ENCODE measurements at places on chromosomes 12 and 14.

- DNase-seq: no peak
These were observed 22.4 kb downstream of the SLC7A8 start for GRCh38 chr14:23160924-23161522.

- no peak for DNase-seq
These were observed 136.3 kb upstream of the PZP start for GRCh38 chr12:9344541-9344940.

GRCh38 chr12:13435235-13435933 is 238.9 kb downstream of the EMP1 start:
- DNase-seq: no peak

- no peak for DNase-seq
These were observed at the start of gene PLEKHG7 for GRCh38 chr12:92702754-92703679. TSS of gene PLEKHG7 (plus strand) at chr12:92702989. CDS start at chr12:92706632, 3,643 bp downstream.

DNA sequence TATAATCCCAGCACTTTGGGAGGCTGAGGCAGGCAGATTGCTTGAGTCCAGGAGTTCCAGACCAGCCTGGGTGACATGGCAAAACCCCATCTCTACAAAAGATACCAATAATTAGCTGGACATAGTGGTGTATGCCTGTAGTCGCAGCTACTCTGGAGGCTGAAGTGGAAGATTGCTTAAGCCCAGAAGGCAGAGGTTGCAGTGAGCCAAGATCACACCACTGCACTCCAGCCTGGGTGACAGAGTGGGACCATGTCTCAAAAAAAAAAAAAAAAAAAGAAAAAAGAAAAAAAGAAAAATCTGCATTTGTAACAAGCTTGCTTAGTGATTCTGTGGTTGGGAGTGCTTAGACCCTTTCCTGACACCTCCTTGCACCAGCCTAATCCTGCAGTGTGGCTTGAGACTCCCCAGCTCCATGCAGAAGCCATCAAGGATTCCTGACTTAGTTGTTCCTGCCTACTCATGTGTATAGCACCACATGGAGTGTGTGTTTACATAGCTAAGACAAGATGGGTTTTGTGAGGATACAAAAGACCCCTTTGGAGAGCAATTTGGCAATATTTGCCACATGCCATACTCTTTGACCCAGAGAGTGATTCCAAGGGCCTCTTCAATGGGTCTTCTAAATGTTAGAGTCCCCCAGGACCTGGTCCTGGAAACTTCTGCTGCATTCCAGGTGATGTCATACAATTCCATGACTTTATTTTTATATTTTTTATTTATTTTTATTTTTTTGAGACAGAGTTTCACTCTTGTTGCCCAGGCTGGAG is 5.1 kb upstream of the TMED10 start:
- DNase-seq: no peak

DNA sequence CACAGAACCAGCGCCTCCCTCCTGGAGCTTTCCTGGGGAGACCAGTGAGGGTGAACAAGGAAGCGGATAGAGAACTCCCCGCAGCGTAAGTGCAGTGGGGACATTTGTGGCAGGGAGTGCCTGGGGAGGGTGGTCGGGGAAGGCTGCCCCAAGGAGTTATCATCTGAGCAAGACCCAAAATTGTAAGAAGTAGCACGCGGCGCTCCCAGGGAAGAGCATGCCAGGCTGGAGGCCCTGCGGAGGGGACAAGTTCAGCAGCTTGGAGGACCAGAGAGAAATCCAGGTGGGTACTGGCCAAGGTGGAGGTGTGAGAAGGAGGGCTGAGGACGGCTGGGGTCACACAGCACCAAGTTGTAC is 46.2 kb upstream of the RIMBP2 start:
- no peak for DNase-seq

GRCh38 chr14:30214014-30214413 is 286.4 kb upstream of the PRKD1 start:
- no peak for DNase-seq

- no peak for DNase-seq
These were observed 10.6 kb downstream of the TMED10 start for GRCh38 chr14:75165586-75166391.

- DNase-seq: no peak
These were observed 154.5 kb upstream of the FOXN3 start for GRCh38 chr14:89571491-89571890.

GRCh38 chr12:22083167-22083566 is 37.1 kb downstream of the CMAS start:
- DNase-seq: no peak

GRCh38 chr14:86333493-86333892 is 803.5 kb downstream of the FLRT2 start:
- no peak for DNase-seq

- no peak for DNase-seq
These were observed 52.5 kb upstream of the PPP2R5C start for GRCh38 chr14:101708853-101709532.

DNA sequence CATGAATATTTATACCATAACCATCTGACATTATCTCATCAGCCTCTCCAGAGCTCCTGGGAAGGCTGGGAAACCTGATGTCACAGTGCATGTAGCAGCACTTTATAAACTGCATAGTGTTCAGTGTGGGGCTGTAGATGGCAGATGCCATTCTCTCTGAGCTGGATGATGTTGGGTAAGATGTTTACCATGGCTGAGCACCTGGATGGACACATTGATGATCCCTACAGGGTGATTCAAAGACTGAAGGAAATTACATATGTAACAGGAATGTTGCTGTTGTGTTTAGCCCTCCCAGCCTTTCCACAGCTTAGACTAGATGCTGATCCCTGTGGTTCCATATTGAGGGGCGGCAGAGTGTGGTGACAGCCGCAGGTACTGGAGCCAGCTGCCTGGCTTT is 37.4 kb downstream of the IFT43 start:
- no peak for DNase-seq

DNA sequence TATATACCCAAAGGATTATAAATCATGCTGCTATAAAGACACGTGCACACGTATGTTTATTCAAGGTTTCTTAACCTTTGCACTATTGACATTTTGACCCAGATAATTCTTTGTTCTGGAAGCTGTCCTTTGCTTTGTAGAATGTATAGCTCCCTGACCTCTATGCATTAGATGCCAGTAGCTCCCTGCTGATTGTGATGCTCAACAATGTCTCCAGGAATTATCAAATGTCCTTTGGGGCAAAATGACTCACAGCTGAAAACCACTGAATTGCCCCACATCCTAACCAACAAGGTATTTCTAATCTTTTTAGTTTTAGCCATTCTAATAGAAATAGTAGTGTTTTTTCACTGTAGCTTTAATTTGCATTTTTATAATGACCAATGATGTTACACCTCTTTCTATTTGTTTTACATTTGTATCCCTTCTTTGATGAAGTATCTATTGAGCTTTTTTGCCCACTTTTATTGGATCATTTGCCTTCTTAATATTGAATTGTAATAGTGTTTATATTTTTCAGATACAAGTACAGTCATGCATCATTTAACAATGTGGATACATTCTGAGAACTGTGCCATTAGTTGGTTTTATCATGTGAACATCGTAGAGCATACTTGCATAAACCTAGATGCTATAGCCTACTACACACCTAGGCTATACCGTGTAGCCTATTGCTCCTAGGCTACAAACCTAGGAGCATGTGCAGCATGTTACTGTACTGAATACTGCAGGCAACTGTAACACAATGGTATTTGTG is 10.4 kb upstream of the NOPCHAP1 start:
- no peak for DNase-seq

GRCh38 chr12:49279706-49280159 is 14.9 kb downstream of the TUBA1C start:
- no peak for DNase-seq

DNA sequence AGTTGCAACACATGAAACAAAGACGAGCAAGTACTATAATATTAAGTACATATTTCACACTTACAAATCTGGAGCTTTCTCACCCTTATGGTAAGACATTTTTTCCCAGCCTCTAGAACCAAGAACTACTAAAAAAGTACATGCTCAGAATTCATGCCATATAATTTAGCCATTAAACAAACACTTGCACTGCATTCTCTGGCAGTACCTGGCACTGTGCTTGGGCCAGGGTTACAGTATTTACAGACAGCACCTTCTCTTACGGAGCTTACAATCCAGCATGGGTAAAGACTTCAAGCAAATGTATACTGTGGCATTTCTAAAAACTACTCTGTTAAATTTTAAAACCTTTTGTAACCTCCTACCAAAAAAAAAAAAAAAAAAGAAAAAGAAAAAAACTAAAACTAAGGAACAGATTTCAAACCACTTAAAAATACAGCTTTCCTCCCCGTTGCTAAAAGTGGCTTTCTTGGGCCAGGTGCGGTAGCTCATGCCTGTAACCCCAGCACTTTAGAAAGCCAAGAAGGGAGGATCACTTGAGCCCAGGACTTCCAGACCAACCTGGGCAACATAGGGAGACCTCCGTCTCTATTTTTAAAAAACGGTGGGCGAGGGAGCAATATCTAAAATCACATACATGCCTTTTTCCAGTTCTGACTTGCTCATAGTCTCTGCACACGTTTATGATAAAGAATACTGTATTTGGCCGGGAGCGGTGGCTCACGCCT is 956 bp downstream of the GNPTAB start:
- no peak for DNase-seq

- DNase-seq: no peak
These were observed 5.1 kb downstream of the ACSS3 start for GRCh38 chr12:81083018-81083417.

GRCh38 chr12:120466560-120467315 is 2.8 kb downstream of the SRSF9 start:
- DNase-seq: no peak

- DNase-seq: no peak
These were observed 101.6 kb downstream of the OTX2 start for GRCh38 chr14:56708704-56709103.

GRCh38 chr12:31406345-31406744 is 80.4 kb upstream of the SINHCAF start:
- DNase-seq: no peak

GRCh38 chr12:55824726-55825125 is 4.7 kb downstream of the DNAJC14 start:
- no peak for DNase-seq

DNA sequence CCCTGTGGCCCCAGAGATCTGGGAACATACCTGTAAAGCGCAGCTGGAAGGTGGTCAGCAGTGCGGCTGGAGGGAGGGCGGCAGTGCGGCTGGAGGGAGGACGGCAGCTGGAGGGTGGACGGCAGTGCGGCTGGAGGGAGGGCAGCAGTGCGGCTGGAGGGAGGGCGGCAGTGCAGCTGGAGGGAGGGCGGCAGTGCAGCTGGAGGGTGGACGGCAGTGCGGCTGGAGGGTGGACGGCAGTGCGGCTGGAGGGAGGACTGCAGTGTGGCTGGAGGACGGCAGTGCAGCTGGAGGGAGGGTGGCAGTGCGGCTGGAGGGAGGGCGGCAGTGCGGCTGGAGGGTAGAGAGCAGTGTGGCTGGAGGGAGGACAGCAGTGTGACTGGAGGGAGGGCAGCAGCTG is 23.5 kb downstream of the LRCOL1 start:
- DNase-seq: no peak

DNA sequence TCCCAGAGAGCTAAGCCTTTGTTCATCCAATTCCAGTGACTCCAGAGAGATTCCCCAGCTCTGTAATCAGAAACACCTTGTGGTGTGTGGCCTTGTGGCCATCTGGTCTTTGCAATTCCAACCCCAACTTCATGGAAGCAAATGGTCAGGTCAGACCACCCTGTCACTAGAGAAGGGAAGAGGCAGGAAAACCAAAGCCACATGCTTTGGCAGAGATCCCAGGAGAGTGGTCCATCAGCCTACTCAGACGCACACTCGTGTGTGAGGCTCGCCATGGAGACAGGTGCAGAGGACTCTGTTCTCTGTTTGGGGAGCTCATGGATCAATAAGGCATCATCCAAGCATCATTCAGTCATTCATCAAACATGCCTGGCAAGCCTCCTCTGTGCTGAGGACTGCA is 46.2 kb upstream of the TUNAR start:
- DNase-seq: no peak

DNA sequence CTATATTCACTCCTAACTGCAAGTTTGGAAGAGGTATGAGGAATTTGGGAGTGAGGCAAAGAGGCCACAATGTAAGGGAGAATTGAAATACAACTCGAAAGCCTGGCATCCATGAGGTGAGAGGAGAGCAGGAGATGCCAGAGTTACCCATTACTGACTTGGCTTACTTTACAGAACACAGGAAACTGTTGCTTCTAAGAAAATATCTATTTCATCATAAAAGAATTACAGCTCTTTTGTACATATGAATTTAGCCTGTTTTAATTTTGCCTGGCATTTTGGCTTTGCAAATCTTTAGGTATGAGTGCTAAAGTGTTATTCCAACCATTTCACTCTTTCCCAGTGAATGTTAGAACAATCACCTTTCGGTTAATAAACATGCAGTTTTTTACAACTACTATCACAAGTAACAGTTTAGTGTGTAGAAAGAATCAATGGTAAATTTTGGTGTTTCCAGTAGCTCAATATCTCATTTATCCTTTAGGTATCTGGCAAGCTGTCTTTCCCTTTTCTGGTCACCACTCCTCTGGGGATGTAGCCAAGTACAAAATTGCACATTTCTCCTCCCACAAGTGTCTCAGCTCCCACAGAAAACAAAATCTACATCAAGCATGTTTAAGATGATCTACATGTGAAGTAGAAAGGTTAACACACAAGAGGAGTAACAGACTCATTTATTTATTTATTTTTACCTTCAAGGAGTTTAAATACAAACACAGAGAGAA is 196.6 kb upstream of the DCN start:
- DNase-seq: no peak

- no peak for DNase-seq
These were observed 433.2 kb downstream of the PDZRN4 start for GRCh38 chr12:41621291-41621690.

DNA sequence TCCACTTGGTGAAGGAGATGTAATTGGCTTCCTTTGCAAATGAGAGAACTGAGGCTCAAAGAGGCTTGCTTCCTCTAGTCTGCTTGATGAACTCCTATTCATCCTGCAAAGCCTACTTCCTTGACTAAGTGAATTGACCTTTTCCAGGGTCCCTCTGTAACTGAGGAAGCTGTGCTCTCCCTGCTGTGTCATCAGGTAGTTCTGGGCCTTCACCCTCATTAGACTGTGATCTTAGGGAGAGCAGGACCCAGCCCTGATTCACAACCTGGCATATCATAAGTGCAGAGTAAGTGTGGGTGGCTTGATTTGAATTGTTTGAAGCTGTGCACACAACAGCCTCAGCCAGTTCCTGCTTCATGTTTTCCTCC is 16.3 kb downstream of the ASB2 start:
- no peak for DNase-seq

DNA sequence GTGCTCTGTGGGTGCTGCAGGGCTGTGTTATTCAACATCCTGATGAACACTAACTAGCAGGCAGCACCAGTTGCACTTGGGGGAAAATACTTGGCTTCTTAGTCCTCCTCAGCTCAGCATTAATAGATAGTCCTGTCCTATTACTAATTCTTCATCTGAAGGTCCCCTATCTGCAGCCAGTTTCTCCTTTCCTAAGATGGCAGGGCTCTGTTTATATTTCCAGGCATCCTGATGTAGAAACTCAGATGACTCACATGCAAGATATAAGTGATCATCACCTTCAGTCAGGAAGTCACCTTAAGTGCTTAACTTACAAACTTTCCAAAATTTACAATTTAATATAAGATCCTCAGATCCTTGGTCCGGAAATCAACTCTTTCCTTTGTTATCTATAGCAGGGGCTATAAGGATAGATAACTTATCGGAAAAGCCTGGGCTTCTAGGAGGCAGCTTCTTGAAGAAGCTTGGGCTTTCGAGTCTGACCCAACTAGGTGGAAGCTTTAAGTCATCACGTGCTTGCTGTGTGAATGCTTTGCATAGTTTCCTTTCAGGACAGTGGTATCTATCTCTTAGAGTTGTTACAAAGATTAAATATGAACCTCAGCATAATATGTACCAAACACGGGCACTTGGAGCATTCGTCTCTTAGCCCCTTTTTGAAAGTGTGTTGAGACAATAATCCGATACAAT is 181.0 kb upstream of the GRIP1 start:
- no peak for DNase-seq
